ENCODE measurements at places on chromosomes 6 and 20.

DNA sequence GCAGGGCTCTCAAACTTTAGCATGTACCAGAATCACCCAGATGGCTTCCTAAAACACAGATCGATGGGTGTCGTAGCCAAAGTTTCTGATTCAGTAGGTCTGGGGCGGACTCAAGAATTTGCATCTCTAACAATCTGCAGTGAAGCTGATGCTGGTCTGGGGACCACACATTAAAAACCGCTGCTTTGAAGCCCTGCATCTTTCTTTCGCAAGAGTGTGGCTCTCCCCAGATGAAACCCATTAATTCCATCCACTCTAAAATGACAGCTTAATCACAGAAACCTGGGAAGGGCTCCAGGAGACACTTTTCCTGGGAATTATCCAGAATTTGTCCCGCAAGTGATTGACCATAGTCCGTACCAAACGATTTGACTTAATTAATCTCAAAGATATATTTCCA lies 319.8 kb upstream of the PLCB4 start:
- no peak for DNase-seq

- no peak for DNase-seq
Observed at GRCh38 chr6:74579794-74580193, 626.1 kb downstream of the COL12A1 start.

DNA sequence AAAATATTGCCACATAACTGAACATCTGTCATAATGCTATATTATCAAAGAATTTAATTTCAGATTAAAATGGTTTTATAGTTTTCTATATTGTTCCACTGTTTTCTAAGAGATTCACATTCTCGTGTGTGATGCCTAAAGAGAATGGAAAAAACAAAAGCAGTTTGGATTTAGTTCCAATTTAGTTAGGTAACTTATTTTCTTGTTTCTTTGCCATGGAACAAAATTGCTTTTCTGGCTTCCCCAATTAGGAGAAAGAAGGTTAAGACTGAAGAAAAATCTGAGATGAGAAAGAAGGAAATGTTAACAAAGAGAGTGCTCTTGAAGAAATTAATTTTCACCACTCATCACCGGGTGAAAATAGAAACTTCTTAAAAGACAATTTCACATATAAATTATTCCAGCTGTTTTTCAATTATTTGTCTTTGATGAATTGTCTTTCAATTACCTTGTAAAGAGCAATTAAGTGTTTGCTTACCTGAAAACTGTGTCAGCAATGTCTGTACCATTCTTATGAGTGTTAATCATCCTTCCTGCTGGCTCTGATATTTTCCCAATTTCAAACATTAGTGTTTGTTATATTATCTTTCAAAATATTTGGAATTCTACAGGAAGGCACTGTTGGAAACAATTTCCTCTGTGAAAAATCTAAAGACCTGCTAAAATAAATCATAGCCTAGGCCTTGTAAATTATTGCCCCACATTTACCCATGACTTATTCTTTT lies 19.5 kb downstream of the PHACTR2 start:
- no peak for DNase-seq

DNA sequence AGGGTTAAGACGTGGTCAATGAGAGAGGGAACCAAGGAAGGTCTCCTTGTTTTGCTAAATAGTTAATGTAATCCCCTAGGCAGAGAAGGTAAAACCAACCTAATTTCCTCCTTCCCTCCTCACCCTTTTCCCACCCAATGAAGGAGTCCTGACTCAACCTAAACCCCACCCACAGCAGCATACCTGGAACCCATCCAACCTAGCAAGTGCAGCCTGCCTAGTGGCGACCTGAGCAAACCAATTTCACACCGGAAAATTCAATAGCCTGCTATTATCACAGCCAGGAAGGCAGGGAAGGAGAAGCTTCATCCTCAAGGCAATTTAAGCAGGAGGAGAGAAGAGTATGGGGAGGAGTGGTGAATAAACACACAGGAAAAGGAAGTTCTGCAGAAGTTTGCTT lies 46.9 kb downstream of the OSTM1 start:
- DNase-seq: no peak

- no peak for DNase-seq
Observed at GRCh38 chr6:27791182-27791943, 120.8 kb downstream of the OR2B2 start.

- DNase-seq: no peak
Observed at GRCh38 chr6:151701911-151702562, 105.4 kb upstream of the ESR1 start.

DNA sequence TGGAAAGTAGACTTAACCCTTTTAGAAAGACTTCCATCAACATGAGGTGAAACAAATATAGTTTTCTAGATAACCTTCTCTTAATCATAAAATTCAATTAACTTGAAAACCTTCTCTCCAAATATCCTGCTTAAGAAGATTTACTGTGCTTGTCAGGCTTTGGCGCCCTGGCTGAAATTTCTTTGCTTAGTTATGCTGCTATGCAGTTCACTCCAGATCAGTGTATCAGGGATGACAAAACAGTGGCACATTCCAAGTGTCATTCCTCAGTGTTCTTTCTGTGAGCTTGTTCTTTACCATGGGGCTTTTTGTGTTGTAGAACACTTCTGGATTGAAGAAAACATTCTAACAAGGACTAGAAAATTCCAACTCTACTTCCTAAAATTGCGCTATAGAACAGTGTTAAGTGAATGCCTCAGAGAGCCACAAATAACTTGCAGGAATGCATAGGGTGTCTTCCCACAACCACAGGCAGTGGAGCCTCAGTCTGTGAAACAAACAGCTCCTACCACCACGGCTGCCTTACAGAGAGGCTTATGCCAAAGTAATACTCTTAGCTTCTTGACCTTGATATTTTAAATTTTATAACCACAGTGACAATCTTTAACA lies 443.6 kb downstream of the CDC5L start:
- no peak for DNase-seq

DNA sequence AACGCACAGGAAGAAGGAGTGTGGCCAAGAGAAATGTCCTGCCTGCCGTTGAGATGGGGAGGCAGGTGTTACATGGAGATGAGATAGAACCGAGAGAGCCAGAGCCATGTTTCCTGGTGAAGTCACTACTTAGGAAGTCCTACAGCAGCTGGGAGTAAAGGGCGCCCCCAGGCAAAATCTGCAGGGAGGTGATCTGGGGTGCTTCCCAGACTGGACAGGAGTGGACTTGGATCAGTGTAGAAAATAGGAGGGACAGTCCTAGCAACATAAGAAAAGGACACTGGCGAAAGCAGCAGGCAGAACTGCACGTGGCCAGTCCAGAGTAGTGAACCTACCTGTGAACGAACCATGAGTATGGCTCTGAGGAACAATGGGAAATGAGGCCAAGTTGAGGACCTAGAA lies 85.3 kb downstream of the CD164 start:
- no peak for DNase-seq

DNA sequence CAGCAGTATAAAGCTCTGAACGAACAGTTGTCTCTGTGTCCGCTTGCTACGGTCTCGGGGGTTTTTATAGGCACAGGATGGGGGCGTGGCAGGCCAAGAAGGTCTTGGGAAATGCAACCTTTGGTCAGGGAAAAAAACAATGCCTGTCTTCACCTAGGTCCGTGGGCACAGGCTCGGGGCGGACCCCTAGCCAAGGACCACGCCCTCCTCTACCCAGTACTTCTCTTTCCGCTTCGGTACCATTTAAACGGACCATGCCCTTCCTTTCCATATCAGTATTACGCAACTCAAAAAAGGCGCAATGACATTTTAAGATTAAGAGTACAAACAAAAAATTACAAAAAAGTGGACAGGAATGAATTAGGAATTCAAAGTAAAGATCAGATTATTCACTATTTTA lies 44.3 kb upstream of the SLC17A4 start:
- DNase-seq: no peak

- DNase-seq: no peak
Observed at GRCh38 chr6:161894436-161894835, 620.6 kb upstream of the AGPAT4 start.

GRCh38 chr6:25312034-25312620 lies 33.0 kb downstream of the CARMIL1 start:
- DNase-seq: no peak

GRCh38 chr20:50977066-50978021 lies 18.7 kb downstream of the MOCS3 start:
- no peak for DNase-seq

- DNase-seq: no peak
Observed at GRCh38 chr6:107398001-107398400, 61.4 kb downstream of the PDSS2 start.

GRCh38 chr6:87922947-87923330 lies 124.7 kb upstream of the SPACA1 start:
- DNase-seq: no peak

GRCh38 chr6:160692369-160692959 lies 9.6 kb upstream of the PLG start:
- no peak for DNase-seq

DNA sequence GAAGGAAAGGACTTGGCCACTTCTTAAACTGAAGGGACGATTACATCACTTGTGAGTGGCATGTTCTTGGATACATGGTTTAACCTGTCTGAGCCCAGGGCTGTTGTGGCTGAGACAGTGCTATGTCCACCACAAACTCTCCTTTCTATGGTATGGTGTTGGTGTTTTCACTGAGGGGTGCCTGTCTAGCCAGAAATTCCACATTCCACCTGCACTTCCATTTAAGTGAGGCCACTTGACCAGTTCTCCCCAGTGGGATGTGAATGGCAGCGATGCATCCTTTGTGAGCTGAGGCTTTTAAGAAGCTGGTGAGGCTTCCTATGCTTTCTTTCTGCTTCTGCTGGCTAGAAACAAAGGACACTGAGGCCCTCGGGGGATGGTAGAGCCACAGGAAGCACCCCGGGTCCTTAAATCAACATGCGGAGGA lies 151.4 kb upstream of the CHD6 start:
- no peak for DNase-seq

GRCh38 chr6:123042401-123042800 lies 46.4 kb downstream of the CLVS2 start:
- no peak for DNase-seq

DNA sequence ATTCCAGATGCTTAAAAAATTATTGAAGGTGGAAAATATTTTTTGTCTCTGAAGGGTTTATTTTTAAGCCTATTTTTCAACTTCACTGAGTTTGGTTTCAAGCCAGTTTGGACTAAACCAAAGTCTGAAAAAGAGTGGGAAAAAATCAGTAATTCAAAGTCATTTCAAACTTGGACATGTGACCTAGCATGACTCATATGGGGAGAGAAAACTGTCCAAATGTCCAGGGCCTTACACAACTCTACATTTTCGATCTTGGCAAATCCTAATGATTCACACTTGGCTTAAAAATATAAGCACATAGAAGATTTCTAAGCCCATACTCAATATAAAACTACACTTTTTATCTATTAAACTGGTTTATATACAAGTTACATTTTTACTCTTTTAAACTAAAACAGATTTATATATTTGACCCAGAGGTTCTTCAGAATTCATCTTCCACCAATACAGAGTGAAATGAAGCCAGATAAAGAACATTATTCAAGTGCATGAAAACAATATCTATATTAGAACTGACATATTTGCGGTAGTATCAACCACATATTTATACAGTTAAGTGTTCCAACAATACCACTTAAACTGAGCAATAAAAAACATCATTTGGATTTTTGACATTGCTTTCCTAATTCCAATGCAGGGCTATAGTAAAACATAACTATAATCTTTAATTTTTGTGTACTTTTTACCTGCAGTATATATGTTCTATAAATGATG lies 110.3 kb upstream of the TCF21 start:
- no peak for DNase-seq

GRCh38 chr20:24328901-24329300 lies 140.5 kb upstream of the SYNDIG1 start:
- DNase-seq: no peak

DNA sequence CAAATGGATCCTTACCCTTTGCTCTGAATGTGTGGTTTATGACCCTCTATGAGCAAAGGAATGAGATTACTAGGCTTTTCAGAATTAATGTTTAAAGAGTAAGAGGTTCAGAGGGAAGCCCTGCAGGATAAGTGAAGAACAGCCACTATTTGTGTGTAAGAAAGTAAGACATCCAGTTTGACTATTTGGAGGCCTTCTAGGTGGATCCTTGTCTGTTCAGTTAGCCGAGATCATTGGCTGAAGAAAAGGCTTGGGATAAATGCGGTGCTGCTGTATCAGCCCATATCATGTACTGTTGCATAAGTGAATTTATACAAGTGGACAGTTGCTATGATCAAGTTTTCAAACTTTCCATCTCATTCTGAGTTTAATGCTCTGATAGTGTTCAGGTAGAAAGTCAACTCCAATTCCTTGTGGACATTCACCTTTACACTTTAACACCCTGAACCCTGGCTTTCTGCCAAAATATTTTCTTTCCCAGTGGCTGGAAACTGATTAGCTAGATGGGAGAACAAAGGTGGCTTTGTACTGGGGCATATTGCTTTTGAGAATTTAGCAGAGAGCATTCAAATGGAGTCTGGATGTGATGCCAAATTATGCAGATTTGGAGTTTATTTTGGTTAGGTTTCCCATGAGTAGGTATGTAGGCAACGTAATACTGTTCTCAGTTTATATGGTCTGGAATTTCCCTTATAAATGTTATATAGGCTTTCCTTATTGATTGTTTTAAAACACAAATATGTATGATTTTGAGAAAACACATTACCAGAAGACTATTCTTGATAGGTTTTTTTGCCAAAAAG lies 15.0 kb downstream of the PARD6B start:
- no peak for DNase-seq

DNA sequence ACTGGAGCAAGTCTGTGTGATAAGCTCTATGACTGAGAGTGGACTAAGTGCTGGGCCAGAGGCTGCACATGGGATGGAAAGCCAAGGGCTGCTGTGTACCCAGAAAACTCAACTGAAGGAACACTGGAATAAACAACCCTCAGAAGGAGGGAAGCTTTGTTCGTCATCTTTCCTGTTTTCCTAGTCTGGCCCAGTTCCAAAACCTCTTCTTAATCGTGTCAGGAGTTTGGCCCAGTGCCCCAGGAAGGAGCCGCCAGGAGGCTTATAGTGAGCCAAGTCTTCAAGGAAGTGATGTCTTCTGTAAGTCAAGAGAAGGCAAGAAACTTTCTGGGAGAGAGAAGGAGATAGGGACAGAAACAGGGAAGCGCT lies 23.3 kb upstream of the TOP1 start:
- DNase-seq: no peak

DNA sequence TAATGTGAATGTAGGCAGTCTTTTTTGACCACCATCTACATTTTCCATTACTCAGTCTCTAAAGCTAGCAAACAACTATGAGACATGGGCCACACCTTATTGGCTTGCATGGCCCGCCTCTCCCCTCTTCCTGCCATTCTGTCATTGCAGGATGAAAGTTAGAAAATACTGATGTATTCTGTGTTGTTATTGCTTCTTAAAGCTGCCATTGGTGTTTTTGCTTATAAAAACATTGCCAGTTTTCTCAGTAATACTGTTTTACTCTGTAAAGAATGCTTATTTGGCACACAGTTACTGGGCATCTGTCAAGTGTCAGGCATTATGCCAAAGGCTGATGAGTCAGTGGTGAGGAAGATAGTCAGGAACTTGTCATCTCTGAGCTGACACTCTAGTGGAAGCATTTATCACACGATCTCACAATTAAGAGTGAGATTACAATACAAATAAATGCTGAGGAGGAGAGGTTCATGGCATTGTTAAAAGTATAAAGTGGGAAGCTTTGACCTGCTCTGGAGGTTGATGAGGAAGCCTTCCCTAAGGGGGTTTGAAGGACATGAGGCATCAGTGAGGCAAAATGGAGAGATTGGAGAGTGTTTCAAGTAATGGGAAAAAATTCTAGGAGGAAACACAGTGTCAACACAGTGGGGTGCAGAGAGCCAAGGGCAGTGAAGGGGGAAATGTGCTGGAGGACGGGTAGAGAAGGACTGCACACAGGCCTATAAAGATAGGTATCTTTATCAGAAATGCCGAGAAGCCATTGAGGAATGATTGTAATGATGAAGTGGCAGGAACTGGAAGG lies 14.7 kb downstream of the KLHL32 start:
- no peak for DNase-seq

Measured in stimulated activated CD8-positive, alpha-beta memory T cell treated with anti-CD3 and anti-CD28 coated beads, Interleukin-4, amount 100 ng/mL, for 1 hour (primary cell).